ENCODE measurements at places on chromosomes 2 and 18.

- no peak for DNase-seq
Observed at GRCh38 chr18:21903709-21904108, 163.1 kb downstream of the MIB1 start.

- no peak for DNase-seq
Observed at GRCh38 chr2:12363138-12363537, 353.6 kb upstream of the TRIB2 start.

DNA sequence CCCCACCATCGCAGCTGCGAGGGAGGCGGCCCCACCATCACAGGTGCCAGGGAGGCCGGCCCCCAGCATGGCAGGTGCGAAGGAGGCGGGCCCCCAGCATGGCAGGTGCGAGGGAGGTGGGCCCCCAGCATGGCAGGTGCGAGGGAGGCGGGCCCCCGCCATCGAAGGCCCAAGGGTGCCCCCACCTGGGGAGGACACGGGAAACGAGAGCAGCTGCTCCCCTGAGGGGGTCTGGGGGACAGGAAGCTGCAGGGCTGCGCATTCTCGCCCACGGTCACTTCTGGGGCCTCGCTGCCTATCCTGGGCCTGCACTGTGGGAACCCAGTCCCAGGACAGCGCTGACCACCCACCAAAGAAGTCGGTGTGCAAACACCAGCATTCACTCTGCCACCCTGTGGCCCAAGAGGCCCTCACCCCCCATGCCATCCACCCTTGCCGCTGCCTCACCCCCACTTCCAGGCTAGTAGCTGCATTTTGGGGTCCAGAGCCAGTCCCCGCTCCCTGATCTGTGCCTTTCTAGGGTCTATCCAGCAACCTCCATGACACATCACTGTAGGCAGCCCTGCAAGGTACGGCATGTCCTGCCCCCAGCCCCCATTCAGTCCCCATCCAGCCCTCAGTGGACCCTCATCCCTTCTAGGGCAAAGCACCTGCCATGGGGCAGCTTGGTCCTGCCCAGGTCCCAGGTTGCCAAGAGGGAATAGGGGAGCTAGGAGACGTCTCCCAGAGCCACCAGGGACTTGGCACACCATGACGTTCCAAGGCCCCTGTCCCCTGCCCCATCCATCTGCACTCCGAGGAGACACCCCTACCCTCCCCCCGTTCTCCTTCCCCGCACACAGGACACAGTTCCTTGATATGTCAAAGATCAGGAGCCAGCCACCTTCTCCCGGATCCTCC lies 24.0 kb upstream of the GPC1 start:
- no peak for DNase-seq

GRCh38 chr2:176833671-176834070 lies 378.9 kb upstream of the HNRNPA3 start:
- no peak for DNase-seq

GRCh38 chr2:136917411-136917881 lies 152.1 kb downstream of the THSD7B start:
- no peak for DNase-seq

- no peak for DNase-seq
Observed at GRCh38 chr18:36301884-36302283, 4.4 kb downstream of the FHOD3 start.

- DNase-seq: no peak
Observed at GRCh38 chr2:3535794-3536681, 16.7 kb upstream of the ADI1 start.

- no peak for DNase-seq
Observed at GRCh38 chr2:201754717-201755415, 25.9 kb downstream of the ALS2 start.

DNA sequence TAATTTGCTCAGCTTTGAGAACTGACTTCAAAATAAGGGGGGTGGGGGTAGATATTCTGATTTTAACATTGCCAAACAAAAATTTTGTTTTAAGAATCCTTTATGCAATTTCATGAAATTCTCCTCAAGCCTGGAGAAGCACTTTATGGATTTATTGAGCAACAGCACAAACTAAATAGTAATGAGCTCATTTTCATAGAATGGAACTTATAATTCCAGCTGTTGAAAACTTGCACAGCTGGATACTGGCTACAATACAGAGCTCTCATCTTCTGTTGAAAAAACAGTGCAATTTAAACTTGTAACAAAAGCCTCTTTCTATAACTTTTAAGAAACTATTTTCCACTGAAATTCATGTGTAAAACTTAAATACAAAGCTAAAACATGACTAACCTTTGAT lies 137.6 kb upstream of the FN1 start:
- no peak for DNase-seq

- DNase-seq: no peak
Observed at GRCh38 chr2:46470114-46470628, 9.2 kb upstream of the TMEM247 start.

DNA sequence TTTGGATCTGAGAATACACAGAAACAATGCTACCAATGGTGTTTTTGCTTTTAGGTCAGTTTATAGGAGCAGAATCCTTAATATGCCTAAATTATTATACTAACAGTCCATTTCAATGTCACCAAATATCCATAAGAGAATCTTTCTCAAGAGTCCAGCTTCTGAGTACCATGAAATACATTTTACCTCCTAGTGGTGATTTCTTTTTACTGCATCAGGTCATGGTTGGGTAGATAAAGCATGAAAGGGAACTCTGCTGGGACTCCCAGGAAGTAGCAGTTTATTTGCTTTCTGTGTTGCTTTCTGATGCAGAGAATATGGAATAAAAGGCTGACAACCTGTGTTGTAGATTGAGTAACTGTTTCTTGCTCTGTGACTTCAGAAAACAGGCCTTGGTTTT lies 115.6 kb downstream of the PPP1R1C start:
- DNase-seq: no peak

GRCh38 chr2:8229546-8229986 lies 452.3 kb upstream of the ID2 start:
- no peak for DNase-seq
